ENCODE measurements at places on chromosomes 4 and X. TPM values are rescaled to one million over a fixed set of nuclear protein-coding genes. Genes with fewer than 3 reads are reported as not detected.

The CXCL5 gene
- not detected for total RNA-seq

The PHOX2B gene
- not detected for total RNA-seq

The NWD2 gene
- not detected for total RNA-seq

The MXRA5 gene
- total RNA-seq = 1.1 TPM
